ENCODE measurements at places on chromosomes 4 and X.

DNA sequence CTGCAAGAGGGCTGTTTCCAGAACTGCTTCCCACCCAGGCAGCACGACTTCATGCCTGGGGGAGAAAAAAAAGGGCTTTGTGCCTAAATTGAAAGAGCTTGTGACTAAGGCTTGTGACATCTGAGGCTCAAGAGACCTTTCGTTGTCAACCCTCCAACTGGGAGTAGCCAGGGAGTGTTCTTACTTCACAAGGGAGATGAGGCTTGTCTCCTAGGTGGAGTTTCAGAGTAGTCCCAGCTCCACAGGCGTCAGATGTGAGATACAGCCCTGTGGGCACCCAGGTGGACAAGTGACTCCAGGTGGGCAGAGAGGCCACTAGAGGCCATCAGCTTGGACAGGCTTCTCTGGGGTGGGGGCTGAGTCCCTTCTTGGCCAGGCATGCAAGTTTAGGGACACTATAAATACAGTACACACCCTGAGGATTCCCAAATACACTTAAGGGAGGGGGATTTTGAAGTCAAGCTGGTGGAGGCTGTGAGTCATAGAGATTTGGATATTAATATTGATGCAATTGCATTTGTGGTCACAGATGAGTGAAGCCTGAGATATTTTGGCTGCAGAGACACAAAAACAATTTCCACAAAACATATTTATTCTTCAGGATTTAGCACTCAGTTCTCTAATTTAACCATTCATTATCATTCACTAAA lies 40.1 kb upstream of the SETD7 start:
- DNase-seq = peak; percentile 57

DNA sequence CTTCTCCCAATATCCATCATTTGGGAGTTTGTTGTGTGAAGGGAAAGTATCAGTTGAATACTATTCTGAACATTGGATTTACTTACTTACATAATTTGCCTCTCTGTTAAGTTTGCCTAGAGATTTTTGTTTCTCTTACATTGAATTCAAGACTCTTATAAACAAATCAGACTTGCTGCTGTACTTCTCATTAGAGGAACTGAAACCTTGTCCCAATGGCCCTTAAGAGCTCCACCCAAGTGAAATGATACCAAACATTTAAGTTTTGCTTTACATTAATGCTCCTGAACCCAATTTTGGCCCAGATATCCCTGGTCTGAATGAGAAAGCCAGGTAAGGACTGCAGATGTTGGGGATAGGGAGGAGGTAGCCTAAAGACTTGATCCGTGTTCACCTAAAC lies 32.0 kb downstream of the HAND2 start:
- DNase-seq = no peak

GRCh38 chr4:123359449-123360315 lies 36.9 kb upstream of the SPRY1 start:
- DNase-seq = no peak

DNA sequence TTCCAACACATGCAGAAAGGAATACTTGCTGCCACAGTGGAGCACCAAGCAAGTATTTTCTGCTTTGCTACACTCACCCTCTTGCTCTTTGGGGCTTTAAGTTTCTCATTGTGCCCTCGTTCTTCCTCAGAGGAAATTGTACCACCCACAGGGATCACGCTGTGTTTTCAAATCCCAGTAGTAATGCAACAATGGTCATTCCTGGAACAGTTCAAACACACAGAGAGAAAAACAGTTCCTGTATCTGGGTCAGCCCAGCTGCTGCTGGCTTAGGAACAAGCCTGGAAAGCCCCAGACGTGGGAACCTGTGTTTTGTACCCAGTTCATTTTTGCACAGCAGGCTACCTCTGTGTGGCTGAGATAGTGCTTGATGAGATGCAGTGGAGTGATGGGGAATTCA lies 907.8 kb downstream of the STPG2 start:
- DNase-seq = no peak

- peak; percentile 40 for DNase-seq
Measured at GRCh38 chr4:140330311-140330900, 43.0 kb upstream of the SCOC start.

DNA sequence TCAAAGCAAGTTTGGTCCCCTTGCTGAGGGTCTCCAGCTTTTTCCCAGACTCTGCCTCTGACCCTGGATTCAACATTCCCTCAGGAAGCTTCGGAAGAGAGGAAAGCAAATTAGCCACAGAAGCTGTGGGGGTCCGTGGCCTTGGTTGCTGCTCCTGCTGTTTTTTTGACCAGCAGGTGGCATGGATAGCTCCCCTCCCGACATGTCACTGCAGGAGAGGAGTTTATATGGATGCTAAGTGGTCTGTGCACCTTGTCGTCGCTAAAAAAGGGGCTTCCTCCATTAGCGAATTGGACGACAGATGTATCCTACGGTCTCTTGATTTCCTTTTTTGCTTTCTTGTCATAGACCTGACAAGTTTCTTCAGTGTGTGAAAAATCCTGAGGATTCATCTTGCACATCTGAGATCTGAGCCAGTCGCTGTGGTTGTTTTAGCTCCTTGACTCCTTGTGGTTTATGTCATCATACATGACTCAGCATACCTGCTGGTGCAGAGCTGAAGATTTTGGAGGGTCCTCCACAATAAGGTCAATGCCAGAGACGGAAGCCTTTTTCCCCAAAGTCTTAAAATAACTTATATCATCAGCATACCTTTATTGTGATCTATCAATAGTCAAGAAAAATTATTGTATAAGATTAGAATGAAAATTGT lies 70.2 kb downstream of the CD38 start:
- DNase-seq = no peak

DNA sequence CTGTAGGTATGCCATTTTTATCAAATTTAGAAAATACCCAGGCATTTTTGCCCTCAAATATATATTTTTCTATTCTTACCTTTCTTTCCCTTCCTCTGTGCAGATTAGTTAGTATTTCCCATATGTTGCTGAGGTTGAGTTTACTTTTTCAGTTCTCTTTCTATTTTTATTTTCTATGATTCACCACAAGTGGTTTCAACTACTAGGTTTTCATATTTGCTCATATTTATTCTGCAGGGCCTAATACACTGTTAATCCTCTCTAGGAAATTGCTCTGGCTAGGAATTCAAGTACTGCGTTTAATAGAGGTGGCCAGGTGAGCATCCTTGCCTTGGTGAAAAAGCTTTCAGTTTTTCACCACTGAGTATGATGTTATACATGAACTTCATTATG lies 1535.3 kb upstream of the PCDH10 start:
- DNase-seq = no peak

- DNase-seq = no peak
Measured at GRCh38 chr4:166987026-166987425, 247.3 kb downstream of the SPOCK3 start.

GRCh38 chrX:109374262-109374960 lies 107.5 kb downstream of the GUCY2F start:
- DNase-seq = no peak

DNA sequence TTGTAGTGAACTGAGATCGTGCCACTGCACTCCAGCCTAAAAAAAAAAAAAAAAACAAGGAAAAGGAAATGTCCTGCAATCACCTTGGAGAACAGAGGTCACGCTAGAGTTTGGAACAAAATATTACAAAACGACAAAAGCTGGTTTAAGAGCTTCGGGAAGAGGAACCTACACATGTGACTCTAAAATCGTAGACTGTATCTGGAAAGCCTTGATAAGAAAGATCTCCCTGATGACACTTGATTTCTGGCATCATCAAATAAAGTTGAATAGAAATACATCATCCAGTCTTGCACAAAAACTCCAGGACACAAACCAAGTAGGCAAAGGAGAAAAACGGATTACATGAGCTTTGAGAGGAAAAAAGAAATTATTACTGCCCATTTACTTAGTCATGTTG lies 31.1 kb upstream of the DOCK11 start:
- no peak for DNase-seq

GRCh38 chrX:69543572-69543971 lies 39.4 kb downstream of the NALF2 start:
- DNase-seq = no peak

- no peak for DNase-seq
Measured at GRCh38 chrX:27889878-27890277, 82.1 kb downstream of the MAGEB10 start.

DNA sequence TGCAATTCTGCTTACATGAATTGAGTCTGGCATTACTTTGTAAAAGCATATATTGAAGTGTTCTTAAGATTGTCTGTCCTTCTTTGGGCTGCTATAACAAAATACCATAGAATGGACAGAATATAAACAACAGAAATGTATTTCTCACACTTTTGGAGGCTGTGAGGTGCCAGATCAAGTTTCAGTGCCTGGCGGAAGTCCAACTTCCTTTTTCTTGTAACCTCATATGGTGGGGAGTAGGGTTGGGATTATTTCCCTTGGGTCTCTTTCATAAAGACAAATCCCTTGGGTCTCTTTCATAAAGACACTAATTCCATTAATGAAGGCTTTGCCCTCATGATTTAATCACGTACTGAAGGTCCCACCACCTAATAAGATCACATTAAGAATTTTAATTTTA lies 199.3 kb upstream of the GRID2 start:
- DNase-seq = no peak

DNA sequence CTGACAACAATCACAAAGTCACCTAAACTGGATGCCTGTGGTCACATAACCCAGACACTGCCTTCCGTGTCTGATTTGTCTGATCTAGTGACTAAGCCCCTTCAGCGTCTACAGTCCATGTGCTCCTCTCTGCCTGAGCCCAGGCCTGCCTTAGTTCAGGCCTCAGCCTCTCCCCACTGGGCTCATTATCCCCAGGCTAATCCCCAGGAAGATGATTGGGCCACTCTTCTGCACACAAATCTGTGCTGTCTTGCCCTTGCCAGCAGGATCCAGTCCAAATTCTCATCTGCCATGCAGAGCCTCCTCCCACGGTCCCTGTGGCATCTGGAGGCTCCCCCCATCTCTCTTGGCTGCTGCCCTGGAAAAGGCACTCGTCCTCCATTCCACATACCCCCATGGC lies 96.5 kb downstream of the SLC2A9 start:
- no peak for DNase-seq

DNA sequence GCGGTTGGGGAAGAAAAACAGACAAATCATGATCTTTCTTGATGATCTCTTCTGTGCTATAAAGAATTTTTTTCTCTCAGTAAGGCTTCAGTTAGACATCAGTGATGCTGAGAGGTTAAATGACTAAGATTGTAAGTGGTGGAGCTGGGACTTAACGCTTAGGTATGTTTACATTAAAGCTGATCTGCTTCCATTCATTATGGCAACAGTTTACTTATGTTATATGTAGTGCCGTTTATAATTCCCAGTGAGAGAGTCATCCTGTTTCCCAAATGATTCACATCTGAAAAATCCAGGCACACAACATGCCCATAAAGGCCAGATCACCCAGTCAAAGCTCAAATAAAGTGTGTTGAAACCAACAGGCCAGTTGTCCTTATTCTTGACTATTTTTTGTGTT lies 50.1 kb downstream of the CENPVL3 start:
- DNase-seq = peak; percentile 11

- DNase-seq = no peak
Measured at GRCh38 chr4:142016031-142016430, 379.6 kb downstream of the IL15 start.

GRCh38 chrX:12901486-12901885 lies 4.9 kb upstream of the TLR8 start:
- DNase-seq = peak; percentile 74

GRCh38 chr4:186058253-186058979 lies 10.5 kb upstream of the TLR3 start:
- DNase-seq = no peak

DNA sequence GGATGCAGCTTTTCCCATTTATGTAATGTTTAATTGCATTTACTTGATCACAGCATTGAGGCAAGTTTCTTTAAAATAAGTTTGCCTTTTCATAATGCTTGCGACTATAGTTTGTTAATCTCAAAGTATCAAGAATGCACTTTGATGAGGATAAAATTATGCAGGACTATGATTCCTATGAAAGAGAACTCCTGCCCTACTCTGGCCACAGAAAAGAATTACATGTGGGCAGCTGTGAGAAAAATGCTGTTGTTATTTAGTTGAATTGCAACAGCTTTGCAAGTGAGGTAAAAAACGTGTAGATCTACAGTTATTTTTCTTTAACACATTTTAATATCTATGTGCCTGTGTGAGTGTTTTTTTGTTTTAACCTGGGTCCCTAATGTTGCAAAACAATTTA lies 12.5 kb upstream of the OSTC start:
- peak; percentile 19 for DNase-seq

- no peak for DNase-seq
Measured at GRCh38 chr4:163562496-163562895, 68.0 kb downstream of the TMA16 start.

GRCh38 chrX:48761674-48762471 lies at the start of gene GLOD5:
Gene GLOD5, plus strand, starts transcription at chrX:48761747. Its CDS starts 44 bp downstream, at chrX:48761791.
- DNase-seq = no peak

DNA sequence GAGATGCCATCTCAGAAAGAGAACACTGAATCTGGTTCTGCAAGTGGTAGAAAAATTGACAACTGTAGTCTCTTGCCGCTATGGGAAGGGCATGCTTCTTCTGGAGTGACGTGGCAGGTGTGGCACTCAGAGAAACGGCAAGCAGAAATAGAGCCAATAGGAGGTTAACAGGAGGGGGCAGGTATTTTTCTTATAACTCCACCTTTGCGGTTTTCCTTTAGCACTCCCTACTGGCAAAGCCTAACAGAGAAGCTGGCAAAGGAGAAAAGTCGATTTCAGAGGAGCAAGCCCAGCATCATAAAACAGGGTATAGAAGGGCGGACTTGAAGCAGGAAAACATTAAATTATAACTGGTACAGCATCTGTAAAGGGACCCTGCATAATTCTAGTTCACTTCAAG lies 1382.2 kb downstream of the PCDH18 start:
- DNase-seq = no peak
